ENCODE measurements at places on chromosomes 7 and 10. TPM values are rescaled to one million over a fixed set of nuclear protein-coding genes. Genes with fewer than 3 reads are reported as not detected.

GRCh38 chr7:69078997-69079769 lies 519.1 kb upstream of the AUTS2 start:
- H3K4me1 ChIP-seq = no peaks in the 10 kb centered on the region
- no peak overlapping the region for H3K4me3 ChIP-seq
- DNase-seq = no peak
- H3K36me3 ChIP-seq = no peaks in the 10 kb centered on the region

GRCh38 chr10:62826273-62826672 lies 10.1 kb upstream of the EGR2 start:
- no peak for DNase-seq
- no peaks in the 10 kb centered on the region for H3K27me3 ChIP-seq
- H3K4me1 ChIP-seq = no peaks in the 10 kb centered on the region
- H3K27ac ChIP-seq = no peak overlapping the region
- no peak overlapping the region for H3K4me3 ChIP-seq
- no peaks in the 10 kb centered on the region for H3K36me3 ChIP-seq

FAM171A1 gene
- total RNA-seq = 27.7 TPM

DNA sequence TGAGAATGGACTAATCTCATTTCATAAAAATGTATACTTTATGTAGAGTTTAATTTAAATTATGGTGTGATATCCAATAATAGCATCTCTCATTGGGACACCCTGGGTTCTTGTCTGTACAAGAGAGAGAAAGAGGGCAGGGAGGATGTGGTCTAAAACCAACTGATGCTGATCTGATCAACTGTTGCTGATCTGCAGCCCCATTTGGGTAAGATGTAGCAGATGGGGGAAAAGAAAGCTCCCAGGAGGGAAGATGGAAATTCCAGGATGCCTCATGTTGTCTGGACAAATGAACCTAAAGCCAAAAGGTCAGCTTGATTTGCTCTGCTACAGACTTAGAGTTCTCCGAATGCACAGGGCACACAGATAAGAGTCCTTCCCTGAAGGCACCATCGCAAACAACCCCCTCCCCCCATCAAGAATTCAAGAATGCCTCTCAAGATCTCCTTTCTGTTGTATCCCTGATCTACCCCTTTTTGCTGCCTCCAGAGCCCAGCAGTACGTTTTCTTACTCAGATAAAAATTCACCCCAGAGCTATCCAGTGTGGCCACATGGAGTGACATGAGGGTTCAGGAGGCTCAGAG lies 171.4 kb upstream of the INHBA start:
- no peak overlapping the region for H3K27ac ChIP-seq
- no peak overlapping the region for H3K4me3 ChIP-seq
- no peaks in the 10 kb centered on the region for H3K36me3 ChIP-seq
- no peaks in the 10 kb centered on the region for H3K27me3 ChIP-seq
- DNase-seq = no peak

DNA sequence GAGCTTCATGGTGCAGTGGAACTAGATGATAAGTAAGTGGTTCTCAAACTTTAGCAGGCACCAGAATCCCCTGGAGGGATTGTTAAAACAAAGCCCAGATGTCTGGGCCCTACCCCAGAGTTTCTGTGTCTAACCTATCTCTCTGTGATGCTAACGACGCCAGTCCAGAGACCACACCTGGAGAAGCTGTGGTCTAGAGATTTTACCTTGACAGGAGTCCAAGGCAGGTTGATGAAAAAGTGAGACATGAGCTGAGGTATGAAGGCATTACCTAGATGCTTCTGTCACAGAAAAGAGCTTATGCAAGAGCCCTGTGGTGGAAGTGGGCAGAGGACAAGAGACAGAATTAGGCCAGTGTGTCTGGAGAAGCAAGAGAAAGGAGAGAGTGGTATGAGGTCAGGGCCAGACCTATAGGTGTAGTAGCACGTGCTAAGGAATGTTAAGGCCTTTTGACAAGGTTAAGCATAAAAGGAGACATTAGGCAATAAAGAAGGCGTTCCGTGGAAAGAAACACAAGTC lies 184.3 kb upstream of the TCF7L2 start:
- DNase-seq = no peak
- no peaks in the 10 kb centered on the region for H3K4me1 ChIP-seq
- H3K4me3 ChIP-seq = no peak overlapping the region
- H3K27ac ChIP-seq = no peak overlapping the region
- no peaks in the 10 kb centered on the region for H3K27me3 ChIP-seq

GRCh38 chr7:69953136-69954067 lies 355.1 kb downstream of the AUTS2 start:
- H3K4me3 ChIP-seq = no peak overlapping the region
- H3K36me3 ChIP-seq = no peaks in the 10 kb centered on the region
- no peak for DNase-seq
- H3K27ac ChIP-seq = no peak overlapping the region

- peak overlapping the region; percentile 96 for H3K27ac ChIP-seq
- H3K4me3 ChIP-seq = peak overlapping the region; percentile 99
- no peak for DNase-seq
- H3K4me1 ChIP-seq = no peaks in the 10 kb centered on the region
Measured at GRCh38 chr7:76048668-76048988, 722 bp downstream of the MDH2 start.

HMX3 gene
- total RNA-seq = not detected

DNA sequence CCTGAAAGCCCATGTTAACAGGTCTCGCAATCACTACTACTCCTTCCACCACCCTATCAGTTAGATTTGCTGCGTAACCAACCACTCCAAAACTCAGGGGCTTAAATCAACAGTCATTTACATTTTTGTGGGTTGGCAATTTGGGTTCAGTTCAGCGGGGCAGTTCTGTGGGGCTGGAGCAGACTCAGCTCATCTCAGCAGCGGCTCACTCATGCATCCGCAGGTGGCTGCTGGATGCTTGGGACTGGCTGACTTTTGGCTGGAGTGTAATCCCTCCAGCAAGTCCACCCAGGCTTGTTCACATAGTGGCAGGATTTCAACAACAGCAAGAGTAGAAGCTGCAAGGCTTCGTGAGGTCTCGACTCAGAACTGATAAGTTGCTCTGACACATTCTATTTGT lies 79.2 kb downstream of the NEUROD6 start:
- no peaks in the 10 kb centered on the region for H3K4me1 ChIP-seq
- no peaks in the 10 kb centered on the region for H3K27me3 ChIP-seq
- no peak for DNase-seq
- H3K36me3 ChIP-seq = no peaks in the 10 kb centered on the region
- H3K27ac ChIP-seq = no peak overlapping the region
- no peak overlapping the region for H3K4me3 ChIP-seq

DNA sequence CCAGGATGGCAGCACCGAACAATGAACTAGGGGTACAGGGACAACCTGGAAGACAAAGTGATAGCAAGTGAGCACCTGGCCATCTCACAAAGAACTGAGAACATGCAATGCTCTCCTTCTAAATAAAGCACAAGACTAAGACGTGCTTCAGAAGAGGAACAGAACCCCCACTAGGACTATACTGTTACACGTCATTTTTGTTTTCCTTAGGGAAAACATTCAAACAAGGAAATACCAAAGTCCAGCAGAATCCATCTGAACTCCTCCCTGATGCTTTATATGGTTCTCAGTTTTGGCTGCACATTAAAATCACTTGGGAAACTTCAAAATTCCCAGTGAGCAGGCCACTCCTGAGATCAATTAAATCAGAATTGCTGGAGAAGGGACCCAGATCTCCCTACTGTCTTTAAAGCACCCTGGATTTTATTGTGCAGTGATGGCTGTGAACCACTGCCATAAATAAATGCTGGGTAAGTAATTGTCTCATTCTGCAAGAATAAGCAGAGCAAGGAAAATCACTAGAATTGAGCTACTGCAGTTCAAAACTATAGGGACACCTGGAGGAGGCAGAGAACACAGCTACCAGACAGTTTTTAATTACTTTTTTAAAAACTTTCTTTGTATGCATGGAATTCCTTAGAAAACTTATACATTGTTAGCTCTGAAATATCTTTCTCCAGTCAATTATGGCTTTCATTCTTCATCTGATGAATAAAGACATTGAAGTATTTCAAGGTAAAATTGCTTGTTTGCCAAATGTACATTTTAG lies 866.5 kb upstream of the GHITM start:
- no peaks in the 10 kb centered on the region for H3K4me1 ChIP-seq
- H3K27me3 ChIP-seq = no peaks in the 10 kb centered on the region
- no peaks in the 10 kb centered on the region for H3K36me3 ChIP-seq

- H3K27me3 ChIP-seq = no peaks in the 10 kb centered on the region
- DNase-seq = no peak
- no peak overlapping the region for H3K4me3 ChIP-seq
Measured at GRCh38 chr7:133513608-133514007, 260.7 kb downstream of the EXOC4 start.

- no peak overlapping the region for H3K4me3 ChIP-seq
- H3K27ac ChIP-seq = no peak overlapping the region
- no peak for DNase-seq
- no peaks in the 10 kb centered on the region for H3K36me3 ChIP-seq
Measured at GRCh38 chr7:78642751-78643150, 810.7 kb downstream of the MAGI2 start.

DENND11 gene
- total RNA-seq = 10.4 TPM

- no peak for DNase-seq
- H3K27ac ChIP-seq = no peak overlapping the region
- H3K4me3 ChIP-seq = no peak overlapping the region
Measured at GRCh38 chr7:78037603-78038002, 239.0 kb downstream of the PHTF2 start.

DNA sequence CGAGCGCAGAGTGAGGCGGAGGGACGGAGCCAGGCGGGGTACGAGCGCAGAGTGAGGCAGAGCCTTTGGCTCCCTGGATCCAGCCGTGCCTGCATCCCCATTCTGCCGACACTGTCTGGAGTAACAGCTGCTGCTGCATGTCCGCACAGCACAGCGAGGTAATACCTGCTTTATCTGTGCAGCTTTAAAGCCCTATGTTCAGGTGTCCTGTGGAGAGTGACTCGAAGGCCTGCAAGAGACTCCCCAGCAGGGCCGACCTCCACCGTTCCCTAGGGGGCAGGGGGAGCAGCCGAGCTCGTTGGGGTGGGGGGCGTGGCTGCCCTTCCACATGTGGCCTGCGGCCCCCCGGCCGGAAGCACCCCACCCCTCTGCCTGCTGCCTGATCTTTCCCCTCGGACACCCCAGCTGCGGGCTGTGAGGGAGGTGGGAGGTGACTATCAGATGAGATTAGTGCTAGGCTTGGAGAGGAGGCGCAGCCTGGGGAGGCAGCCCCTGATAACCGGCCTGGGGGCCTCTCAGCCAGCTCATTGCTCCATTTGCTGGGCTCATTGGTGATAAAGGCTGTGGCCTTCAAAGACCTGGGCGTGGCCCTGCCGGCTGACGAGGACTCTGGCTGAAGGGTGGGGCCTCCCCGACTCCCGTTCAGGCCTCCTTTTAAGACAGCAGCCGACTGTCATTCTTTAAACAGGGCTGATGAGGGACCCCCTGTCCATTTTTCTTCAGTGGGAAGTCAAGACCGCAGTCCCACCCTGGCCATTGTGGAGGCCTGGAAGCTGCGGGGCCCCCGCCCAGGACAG lies 8.0 kb downstream of the VENTX start:
- no peaks in the 10 kb centered on the region for H3K4me1 ChIP-seq
- H3K4me3 ChIP-seq = no peak overlapping the region
- H3K27me3 ChIP-seq = no peaks in the 10 kb centered on the region
- no peak overlapping the region for H3K27ac ChIP-seq
- no peak for DNase-seq
- H3K36me3 ChIP-seq = no peaks in the 10 kb centered on the region

DNA sequence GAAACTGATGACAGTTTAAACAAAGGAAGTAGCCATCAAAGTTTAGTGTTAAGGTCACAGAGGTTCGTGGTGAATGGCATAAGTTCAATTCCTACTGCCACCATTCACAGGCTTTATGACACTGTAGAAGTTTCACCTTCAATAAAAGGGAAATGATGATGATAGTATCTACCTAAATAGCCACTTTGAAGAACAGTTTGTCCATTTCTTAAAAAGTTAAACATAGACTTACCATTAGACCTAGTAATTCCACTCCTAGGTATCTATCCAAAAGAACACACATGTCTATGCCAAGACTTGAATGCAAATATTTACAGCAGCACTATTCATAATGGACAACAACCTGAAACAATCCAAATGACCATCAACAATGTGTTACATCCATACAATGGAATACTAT lies 18.9 kb upstream of the GSTK1 start:
- DNase-seq = no peak
- no peaks in the 10 kb centered on the region for H3K36me3 ChIP-seq
- no peak overlapping the region for H3K4me3 ChIP-seq
- no peaks in the 10 kb centered on the region for H3K4me1 ChIP-seq

DNA sequence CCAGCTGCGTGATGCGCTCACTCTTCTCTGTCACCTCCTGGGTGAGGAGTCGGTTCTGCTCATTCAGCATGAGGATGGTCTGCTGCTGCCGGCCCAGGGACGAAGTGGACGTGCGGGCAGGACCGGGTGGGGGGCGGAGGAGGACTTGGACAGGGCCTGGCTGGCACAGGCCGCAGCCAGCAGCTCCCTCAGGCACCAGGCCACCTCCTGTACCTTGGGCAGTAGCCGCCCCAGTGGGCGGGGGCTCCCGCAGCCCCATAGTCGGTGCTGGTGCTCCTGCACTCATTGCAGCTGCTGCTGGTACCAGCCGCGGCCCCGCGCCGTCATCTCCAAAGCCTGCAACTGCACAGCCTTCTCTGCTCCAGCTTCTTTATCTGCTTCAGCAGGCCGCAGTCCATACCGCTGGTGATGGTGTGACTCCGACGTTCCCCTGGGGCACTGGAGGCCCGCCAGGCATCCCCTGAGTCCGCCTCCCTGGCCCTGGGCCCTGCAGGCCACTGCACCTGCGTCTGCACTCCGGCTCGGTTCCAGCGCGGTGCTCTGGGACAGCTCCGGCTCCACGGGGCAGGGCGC lies 884.9 kb upstream of the ZNF722 start:
- H3K27ac ChIP-seq = no peak overlapping the region
- H3K4me1 ChIP-seq = no peaks in the 10 kb centered on the region
- DNase-seq = no peak
- no peaks in the 10 kb centered on the region for H3K27me3 ChIP-seq

PNLIPRP1 gene
- total RNA-seq = not detected

DNA sequence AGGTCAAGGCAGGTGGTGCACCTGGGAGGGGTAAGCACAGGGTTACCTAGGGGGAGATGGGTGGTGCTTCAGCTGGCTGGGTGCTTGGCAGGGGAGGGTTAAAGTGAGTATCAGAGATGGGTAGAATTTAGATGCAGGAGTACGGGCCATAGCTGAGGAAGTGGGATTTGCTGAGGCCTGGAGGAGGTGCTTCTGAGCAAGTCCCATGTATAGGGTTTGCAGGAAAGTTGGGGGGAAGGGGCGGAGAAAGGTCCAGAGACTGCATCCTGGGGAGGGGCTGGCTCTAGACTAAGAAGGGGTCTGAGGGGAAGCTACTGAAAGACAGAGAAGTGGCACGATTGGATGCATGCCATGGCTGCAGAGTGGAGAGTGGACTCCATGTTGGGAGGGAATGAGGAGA lies 281.6 kb upstream of the ZNF32 start:
- no peak overlapping the region for H3K27ac ChIP-seq
- no peak overlapping the region for H3K4me3 ChIP-seq
- H3K27me3 ChIP-seq = no peaks in the 10 kb centered on the region
- H3K4me1 ChIP-seq = no peaks in the 10 kb centered on the region
- no peak for DNase-seq
